Fibroblast of lung (primary cell): ENCODE measurements at places on chromosomes 12 and 14.

DNA sequence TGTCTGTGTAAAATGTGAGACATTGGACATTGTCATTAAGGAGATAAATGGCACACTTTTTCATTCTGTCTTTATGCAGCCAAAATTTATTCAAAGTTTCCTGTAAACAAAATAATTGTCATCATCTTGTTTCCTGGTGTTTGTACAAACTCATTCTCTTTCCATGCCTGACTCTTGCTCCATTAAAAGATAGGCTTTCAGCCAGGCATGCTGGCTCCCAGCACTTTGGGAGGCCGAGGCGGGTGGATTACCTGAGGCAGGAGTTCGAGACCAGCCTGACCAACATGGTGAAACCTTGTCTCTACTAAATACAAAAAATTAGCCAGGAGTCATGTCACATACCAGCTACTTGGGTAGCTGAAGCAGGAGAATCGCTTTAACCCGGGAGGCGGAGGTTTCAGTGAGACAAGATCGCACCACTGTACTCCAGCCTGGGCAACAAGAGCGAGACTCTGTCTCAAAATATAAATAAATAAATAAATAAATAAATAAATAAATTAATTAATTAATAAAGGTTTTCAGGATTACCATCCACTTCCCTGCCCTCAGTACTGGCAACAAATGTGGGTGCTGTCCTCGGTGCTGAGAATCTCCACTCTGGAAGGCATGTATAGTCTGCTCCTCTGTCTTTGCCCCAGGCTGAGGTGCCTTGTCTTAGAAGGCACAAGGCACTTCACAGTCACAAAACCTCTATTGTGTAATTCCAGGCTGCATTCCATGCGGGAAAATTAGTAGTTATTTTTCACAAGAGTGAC, 83.2 kb downstream of the PAH start:
- peak; percentile 2 for DNase-seq

- no peak for DNase-seq
These were observed 422.6 kb downstream of the MDGA2 start for GRCh38 chr14:47252802-47253201.

- no peak for DNase-seq
These were observed 1.8 kb downstream of the CPNE8 start for GRCh38 chr12:38903596-38903995.

DNA sequence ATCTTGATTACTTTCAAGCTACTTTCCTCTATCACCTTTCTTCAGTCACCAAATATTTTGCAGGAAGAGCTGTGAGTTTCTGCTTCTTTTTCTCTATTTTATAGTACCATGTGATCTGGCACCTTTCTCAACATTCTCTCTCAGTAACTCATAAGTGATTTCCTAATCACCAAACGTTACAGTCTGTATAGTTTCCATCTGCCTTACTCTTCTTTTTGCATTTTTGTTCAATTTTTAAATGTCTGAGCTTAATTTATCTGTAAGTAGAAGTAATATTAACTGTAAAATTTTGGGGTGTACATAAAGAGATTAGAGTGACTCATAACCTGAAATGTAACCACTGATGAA, 422.1 kb upstream of the SYT1 start:
- peak; percentile 64 for DNase-seq

- DNase-seq: peak; percentile 46
These were observed 83.8 kb upstream of the DNM1L start for GRCh38 chr12:32595251-32595650.

DNA sequence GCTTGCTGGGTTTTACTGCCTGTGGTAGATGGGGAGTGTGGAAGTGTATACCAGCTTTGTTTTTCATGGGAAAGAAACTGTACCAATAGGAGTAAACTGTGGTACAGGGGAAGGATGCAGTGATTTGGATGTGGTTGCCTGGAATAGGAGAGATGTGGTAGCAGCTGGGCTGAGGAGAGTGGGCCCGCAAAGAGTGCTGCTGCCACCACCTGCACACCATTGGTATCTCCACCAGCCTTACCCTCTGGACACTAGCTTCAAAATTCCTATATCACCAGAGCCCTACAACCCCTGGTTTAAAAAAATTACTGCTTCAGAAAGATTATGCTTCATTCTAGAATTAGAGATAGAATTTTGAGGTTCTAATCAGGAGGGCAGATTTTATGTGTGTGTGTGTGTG, 53.6 kb downstream of the AKAP6 start:
- DNase-seq: no peak

- DNase-seq: no peak
These were observed 222.4 kb downstream of the GLT1D1 start for GRCh38 chr12:129075460-129076208.

GRCh38 chr14:52377940-52378339, 63.8 kb downstream of the PTGER2 start:
- no peak for DNase-seq

- DNase-seq: no peak
These were observed 66.6 kb upstream of the YARS2 start for GRCh38 chr12:32822344-32822743.

DNA sequence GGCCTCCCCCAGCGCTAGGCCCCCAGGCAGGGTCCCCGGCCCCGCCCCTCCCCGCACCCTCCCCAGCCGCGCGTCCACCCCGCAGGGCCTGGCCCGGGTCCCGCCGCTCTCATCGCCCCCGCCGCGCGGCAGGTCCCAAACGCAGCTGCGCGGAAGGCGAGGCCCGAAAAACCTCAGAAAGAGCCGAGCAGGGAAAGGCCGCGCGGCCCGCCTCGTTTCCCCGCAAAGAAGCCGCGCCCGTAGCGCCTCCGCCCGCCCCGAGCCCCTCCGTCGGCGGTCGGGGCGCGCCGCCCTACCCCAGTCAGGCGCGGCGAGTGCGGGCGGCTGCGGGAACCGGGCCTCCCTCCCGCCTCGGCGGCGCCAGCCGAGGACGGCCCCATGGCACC, 324 bp downstream of the POLE start:
- DNase-seq: no peak

DNA sequence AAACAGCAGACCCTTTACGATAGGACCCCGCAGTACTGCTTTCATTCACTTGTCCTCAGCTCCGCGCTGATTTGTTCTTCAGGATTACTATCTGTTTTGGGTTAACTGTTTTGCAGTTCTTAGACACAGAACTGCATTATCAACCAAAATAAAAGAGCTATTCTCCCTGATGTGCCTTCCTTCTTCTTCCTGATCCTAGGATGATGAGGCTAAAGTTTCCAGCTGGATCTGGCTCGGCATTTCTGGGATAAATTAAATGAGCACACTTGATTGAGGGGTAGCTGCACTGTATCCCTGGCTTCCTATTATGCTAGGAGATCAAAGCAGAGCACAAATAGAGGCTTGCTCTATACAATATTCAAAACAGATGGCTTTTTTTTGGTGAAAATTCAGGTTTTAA, 165.7 kb downstream of the FBXL14 start:
- no peak for DNase-seq

- no peak for DNase-seq
These were observed 56.4 kb upstream of the PIWIL1 start for GRCh38 chr12:130281153-130281799.

DNA sequence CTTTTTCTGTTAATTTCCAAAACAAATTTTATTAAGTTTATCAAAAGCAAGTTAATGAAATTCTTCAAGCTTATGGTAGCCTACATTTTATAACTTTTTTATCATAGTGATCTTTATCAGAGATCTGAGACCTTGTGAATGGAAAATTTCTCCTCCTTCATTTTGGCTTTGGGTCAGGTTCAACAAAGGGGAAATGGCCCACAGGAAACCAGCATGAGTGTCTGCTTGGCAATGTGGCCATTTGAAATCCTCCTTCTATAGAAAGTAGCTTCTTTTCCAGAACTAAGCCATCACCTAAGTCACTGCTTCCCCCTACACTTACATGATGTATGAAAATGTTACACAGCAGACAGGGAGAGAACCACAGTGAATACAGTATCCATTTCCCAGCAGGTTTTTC, 1.6 kb downstream of the RHOJ start:
- peak; percentile 35 for DNase-seq

- no peak for DNase-seq
These were observed 262.9 kb downstream of the TMEM117 start for GRCh38 chr12:44098786-44099185.

GRCh38 chr14:24978862-24979724, 70.9 kb downstream of the STXBP6 start:
- DNase-seq: peak; percentile 68
